ENCODE measurements at places on chromosomes 1 and 21. TPM values are rescaled to one million over a fixed set of nuclear protein-coding genes. Genes with fewer than 3 reads are reported as not detected.
A peak's percentile ranks its signal among the peaks of the same experiment; 100 is the strongest.

Gene CLCA1
- total RNA-seq = not detected

Gene LINGO4
- 0.33 TPM for total RNA-seq

Gene OR2T8
- total RNA-seq = not detected

Gene PADI2
- 0.52 TPM for total RNA-seq

Gene CNR2
- total RNA-seq = 0.04 TPM

Gene HRNR
- total RNA-seq = not detected

Gene LDLRAD2
- total RNA-seq = not detected

Gene GPATCH2
- 7.9 TPM for total RNA-seq

DNA sequence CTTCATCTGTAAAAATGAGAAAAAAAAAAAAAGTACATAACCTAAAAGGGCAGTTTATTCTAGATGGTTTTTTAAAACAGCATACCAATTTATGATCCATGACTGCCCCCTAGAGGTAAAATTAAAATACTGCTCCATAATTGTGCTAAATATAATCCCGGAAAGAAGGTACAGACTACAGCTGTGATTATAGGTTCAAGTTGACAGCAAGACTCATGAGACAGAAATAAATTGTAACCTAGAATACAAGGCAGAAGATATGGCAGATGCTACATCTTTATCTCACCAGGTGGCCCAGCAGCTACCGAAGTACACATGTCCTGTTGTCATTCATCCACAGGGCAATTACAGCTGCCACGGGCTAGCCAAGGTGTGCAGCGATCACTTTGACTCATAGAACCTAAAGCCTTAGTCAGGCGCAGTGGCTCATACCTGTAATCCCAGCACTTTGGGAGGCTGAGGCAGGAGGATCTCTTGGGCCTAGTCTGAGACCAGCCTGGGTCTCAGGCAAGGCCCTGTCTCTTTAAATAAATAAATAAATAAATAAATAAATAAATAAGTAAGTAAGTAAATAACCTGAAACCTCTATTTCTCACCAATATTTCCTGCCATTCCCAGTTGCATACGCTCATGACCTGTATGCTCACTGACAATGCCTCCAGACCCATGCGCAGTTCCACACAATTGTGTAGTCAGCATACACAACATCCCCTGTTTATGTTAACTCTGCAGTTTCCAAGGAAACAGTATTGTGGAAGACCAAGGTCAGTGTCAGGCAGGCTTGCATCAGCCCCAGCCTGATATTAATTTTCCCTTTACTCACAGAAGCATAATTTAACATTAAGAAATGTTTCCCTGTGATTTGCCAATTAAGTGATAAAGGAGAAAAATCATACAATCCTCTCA lies 18.3 kb upstream of the PPIE start:
- no peaks in the 10 kb centered on the region for H3K4me1 ChIP-seq
- no peaks in the 10 kb centered on the region for H3K27me3 ChIP-seq
- H3K27ac ChIP-seq = no peak overlapping the region

DNA sequence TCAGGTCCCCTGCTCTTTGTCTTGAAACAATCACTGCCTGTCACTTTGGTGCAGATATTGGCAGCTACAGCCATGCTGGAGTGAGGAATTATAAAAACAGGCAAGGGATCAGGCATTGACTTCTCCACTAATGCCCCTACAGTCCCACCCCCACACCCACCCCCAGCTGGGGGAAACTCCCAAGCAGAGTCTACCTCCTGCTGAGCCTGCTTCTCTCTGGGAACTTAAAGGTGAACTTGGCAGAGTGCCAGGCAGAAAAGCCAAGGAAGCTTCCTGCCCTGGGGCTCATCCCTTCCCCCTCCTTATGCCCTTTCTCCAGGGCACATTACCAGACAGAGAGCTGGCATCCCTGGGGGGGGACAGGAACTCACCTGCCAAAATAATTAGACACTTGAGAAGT lies 6.7 kb downstream of the NCMAP start:
- no peak for DNase-seq
- no peak overlapping the region for H3K27ac ChIP-seq
- no peak overlapping the region for H3K4me3 ChIP-seq
- H3K4me1 ChIP-seq = peaks cover 5% of the 10 kb centered on the region

- H3K27ac ChIP-seq = no peak overlapping the region
- DNase-seq = no peak
- no peaks in the 10 kb centered on the region for H3K36me3 ChIP-seq
- no peaks in the 10 kb centered on the region for H3K27me3 ChIP-seq
These were observed 16.8 kb downstream of the CCDC185 start for GRCh38 chr1:223410036-223410435.

DNA sequence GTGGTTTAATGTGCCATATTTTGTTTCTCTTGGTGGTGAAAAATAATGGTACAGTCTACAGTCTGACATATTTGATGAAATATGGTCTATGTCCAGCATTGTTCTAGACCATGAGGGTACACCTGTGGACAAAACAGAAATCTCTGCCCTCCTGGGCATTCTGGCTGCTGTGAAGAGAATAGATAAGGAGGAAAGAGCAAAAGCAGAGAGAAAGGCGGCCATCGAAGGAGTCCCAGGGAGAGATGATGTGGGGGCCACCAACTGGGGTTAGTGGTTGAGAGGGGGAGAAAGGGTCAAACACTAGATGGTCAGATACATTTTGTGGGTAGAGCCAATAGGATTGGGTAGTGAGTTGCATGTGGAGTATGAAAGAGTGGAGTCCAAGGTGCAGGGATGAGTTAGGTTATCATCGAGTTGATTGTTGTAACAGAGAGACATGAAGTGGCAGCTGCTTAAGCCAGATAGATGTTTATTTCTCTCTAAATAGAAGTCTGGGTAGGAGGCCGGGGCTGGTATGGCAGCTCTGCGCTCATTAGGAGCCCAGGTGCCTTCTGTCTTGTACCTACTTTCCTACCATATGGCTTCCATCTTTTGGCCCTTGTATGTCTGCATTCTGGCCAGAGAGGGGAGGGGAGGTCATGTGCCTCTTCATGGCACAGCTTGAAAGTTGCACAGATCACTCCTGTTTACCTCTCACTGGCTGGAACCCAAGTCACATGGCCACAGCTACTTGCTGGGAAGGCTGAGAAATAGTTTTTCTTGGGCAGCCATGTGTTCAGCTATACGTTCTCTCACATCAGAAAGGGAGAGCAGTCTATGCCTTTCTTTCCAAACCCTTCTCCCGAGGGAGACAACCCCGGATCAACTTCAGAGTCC lies 13.0 kb downstream of the UBE4B start:
- peak overlapping the region; percentile 51 for H3K27ac ChIP-seq
- H3K4me1 ChIP-seq = peaks cover 42% of the 10 kb centered on the region
- no peak for DNase-seq

GRCh38 chr1:9840176-9840575 lies 16.4 kb upstream of the CLSTN1 start:
- H3K27ac ChIP-seq = no peak overlapping the region
- no peaks in the 10 kb centered on the region for H3K4me1 ChIP-seq
- no peak overlapping the region for H3K4me3 ChIP-seq
- H3K27me3 ChIP-seq = no peaks in the 10 kb centered on the region

- H3K36me3 ChIP-seq = no peaks in the 10 kb centered on the region
- H3K4me1 ChIP-seq = no peaks in the 10 kb centered on the region
- no peaks in the 10 kb centered on the region for H3K27me3 ChIP-seq
These were observed 77.5 kb downstream of the DNTTIP2 start for GRCh38 chr1:93801471-93801870.

DNA sequence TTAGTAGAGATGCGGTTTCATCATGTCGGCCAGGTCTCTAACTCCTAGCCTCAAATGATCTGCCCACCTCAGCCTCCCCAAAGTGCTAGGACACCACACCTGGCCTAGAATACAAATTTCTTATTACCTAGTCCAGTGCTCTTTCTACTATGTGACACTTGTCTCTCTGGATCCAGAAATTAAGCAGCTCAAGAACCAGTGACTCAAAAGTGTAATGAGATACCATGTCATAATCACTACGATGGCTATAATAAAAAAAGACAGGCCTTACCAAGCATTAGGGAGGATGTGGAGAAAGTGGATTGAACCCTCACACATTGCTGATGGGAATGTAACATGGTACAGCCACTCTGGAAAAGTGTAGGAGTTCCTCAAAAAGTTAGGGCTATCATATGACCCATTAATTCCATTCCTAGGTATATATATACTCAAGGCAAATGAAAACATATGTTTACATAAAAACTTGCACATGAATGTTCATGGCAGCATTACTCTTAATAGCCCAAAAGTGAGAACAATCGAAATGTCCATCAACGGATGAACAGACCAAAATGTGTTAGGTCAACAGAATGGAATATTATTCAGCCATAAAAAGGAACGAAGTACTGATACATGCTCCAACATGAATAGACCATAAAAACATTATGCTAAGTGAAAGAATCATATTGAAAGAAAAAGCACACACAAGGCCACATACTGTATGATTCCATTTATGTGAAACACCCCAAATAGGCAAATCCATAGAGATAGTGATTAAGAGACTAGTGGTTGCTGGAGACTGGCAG lies 8.3 kb downstream of the TEX38 start:
- H3K4me3 ChIP-seq = no peak overlapping the region
- peaks cover 74% of the 10 kb centered on the region for H3K36me3 ChIP-seq
- no peaks in the 10 kb centered on the region for H3K27me3 ChIP-seq
- H3K27ac ChIP-seq = no peak overlapping the region
- no peaks in the 10 kb centered on the region for H3K4me1 ChIP-seq

DNA sequence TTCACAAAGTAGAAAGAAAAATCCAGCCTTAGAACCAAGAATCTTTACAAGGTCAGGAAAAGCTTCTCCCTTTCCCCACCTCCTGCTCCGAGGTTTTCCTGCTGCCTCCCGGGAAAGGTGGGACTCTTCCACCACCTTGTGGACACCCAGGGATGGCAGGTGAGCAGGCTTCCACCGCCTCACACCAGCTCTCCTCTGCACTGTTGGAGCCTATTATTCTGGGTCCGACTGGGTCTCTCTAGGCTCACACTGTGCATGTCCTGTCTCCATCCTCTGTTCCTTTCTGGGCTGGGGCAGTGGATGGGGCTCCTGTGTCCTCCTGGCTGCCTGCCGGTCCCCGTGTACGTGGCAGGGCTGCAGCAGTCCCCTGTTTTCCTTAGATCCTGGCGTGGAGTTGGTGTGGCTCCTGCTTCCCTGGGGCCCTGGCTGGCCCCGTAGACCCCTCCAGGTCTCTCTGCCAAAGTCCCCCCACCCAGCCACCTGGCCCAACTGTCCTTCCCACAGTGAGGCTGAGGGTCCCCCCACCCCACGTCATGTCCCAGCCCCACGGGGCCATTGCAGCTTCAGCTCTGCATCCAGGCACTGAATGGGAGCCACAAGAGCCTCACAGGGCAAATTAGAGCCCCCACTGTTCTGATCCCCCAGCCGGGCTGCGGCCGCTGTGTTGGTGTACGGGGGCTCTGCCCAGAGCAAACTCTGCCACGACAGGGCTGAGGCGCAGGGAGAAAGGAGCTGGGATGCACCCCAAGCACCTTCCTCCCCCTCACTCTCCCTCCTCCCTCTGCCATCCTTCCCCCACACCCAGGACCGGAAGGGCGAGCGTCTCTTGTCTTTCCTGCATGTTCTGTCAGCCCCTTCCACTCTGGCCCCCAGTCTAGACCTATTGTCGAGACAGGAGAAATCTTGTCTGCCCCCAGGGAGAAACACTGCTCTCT lies 3.3 kb upstream of the SLC45A1 start:
- H3K27ac ChIP-seq = no peak overlapping the region
- no peaks in the 10 kb centered on the region for H3K36me3 ChIP-seq
- no peaks in the 10 kb centered on the region for H3K4me1 ChIP-seq
- no peak overlapping the region for H3K4me3 ChIP-seq
- H3K27me3 ChIP-seq = no peaks in the 10 kb centered on the region
- DNase-seq = peak; percentile 76

- DNase-seq = no peak
- H3K4me1 ChIP-seq = no peaks in the 10 kb centered on the region
- no peaks in the 10 kb centered on the region for H3K36me3 ChIP-seq
These were observed 12.2 kb upstream of the CDC42BPA start for GRCh38 chr1:227330279-227331076.
